Astrocyte of the spinal cord (primary cell): ENCODE measurements at places on chromosomes 3 and 15.
A peak's percentile ranks its signal among the peaks of the same experiment; 100 is the strongest.

DNA sequence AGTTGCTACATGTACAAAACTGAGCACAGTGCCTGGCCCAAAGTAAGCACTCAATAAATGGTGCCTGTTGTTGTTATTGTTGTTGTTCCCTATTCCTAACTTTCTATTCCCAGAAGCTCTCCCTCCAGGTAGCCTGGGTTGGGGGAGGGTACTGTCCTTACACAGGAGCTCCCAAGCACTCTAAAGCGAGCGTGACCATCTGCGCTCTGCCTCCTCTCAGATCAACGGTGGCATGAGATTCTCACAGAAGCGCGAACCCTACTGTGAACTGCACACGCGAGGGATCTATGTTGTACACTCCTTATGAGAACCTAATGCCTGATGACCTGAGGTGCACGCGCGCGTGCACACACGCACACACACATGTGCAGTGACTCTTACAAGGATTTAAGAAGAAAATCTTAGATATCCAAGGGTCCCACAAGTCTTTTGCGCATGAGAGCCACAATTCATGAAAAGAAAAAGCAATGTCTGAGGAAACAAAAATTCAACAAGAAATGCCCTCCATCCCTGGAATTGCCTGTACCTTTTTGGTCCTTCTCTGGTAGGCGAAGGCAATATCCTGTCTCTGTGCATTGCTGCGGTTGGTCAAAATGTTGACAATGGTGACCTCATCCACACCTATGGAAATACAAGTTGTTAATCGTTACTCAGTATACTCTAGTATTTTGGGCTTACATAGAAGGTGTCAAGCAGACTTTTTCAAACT is 33.7 kb downstream of the ANXA2 start:
- peak; percentile 27 for DNase-seq

- no peak for DNase-seq
These were observed 318.7 kb upstream of the STT3B start for GRCh38 chr3:31213869-31214486.

GRCh38 chr3:11583638-11584046 is 60.1 kb downstream of the VGLL4 start:
- no peak for DNase-seq

- no peak for DNase-seq
These were observed 146.3 kb downstream of the ANXA2 start for GRCh38 chr15:60251300-60252070.

GRCh38 chr3:69993757-69994156 is 5.8 kb upstream of the SAMMSON start:
- DNase-seq = no peak

GRCh38 chr3:183357564-183358079 is 70.8 kb downstream of the MCF2L2 start:
- DNase-seq = no peak

GRCh38 chr3:105956306-105956705 is 87.5 kb upstream of the CBLB start:
- DNase-seq = no peak

DNA sequence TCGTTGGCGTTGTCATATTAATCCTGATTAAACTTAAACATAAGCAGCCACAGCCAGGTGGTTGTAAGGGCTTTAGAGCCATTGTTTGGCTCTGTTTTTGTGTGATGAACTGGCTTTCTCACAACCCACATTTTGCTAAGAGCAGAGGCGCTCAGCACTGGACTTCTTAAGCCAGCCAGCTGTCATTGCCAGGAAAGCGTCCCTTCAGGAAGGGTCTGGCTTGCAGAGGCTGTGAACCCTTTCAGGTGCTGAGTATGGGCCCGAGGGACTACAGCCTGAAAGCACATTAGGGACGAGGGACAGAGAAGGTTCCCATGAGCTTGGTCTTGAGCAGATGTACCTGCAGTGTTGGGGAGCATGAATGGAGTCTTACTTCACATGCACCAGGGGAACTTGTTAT is 112.3 kb downstream of the CHCHD6 start:
- DNase-seq = no peak

GRCh38 chr3:107222907-107223306 is 154.3 kb upstream of the CCDC54 start:
- no peak for DNase-seq

DNA sequence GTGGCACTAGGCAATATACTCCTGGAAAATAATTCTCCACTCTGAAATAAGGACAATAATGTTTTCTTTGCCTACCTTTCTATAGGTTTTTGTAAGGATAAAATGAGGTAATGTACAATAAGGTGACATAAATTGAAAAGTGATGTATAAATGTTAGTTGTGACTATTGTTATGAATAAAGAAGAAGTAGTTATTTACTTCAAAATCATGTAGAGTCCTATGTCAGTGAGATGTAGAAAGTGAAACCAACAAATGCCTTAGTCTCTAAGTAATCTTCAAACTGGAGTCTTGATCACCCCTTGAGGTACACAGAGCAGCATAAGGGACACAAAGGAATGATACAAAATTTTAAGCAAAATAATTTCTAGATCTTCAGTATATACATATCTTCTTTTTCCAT is 60.3 kb upstream of the TP63 start:
- DNase-seq = peak; percentile 9
